ENCODE measurements at places on chromosomes 16 and 17.

GRCh38 chr16:83365166-83365565, 442.6 kb upstream of the HSBP1 start:
- DNase-seq: no peak

- no peak for DNase-seq
Measured at GRCh38 chr17:80640366-80641084, 95.9 kb downstream of the RPTOR start.

DNA sequence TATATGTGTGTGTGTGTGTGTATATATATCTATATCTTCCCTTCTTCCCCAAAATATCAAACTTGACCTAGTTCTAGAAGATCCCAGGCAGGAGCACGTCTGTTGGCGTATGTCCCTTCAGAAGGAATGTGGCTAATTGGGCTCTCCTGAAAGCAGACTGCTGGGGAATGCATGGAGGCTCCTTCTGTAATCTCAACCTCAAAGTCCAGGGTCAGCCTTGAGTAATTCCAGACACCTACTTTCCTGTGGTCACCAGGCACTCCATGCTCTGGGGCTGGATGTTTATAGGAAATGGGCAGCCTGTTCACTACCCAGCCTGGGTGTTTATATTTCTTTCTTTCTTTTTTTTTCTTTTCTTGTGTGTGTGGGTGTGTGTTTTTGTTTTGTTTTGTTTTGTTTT, 13.4 kb downstream of the BCO1 start:
- no peak for DNase-seq

DNA sequence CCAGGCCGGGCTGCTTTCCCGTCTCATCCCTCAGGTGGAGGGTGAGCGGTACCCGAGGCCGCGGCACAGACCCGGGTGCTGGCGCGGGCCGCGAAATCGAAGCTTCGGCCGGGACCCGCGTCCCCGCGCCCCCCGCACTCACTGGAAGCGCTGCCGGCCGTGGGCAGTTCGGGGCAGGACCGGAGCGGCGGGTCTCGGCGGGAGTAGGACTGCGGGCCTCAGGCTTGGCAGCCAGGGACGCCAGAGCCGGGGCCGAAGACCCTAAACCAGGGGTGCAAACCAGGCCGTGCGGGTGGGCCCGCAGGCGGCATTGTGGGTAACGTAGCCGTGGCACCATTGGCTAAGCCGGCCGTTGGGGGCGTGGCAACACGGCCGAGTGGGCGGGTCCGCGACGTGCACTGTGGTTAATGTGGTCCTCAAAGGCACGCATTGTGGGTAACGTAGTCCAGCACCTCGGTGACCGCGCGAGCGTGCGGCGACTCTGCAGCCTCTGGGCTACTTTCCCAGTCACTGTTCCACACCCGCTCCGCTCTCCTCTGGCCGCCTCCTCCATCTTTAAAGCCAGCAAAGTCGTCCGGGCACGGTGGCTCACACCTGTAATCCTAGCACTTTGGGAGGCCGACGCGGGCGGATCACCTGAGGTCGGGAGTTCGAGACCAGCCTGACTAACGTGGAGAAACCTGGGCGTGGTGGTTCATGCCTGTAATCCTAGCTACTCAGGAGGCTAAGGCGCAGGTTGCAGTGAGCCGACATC, at the start of gene ZNF500:
TSS of gene ZNF500 (minus strand) at position 288 of the 754 bp plus-strand sequence. CDS start 1,184 bp downstream, outside the sequence.
- peak; percentile 94 for DNase-seq

- peak; percentile 20 for DNase-seq
Measured at GRCh38 chr16:9090101-9090959, 1.1 kb upstream of the HAPSTR1 start.

DNA sequence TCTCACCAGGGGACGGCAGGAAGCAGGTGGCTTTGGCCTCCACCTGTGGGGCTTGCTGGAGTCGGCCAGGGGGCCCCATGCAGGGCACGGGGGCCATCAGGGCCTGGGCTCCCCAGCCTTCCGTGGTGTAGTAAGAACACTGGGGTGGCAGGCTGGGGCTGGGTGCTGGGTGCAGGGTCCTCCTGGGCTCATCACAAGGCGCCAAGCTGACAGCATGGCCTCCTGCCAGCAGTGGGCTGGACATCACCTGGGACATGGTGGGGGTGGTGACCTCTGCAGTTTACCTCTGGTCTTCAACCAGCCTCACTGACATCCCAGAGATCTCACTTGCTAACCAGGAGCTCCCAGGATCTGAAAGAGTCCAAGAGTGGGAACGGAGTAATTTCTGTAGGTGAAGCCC, 5.3 kb downstream of the TNS4 start:
- no peak for DNase-seq
